ENCODE measurements at places on chromosomes 4 and X. TPM values are rescaled to one million over a fixed set of nuclear protein-coding genes. Genes with fewer than 3 reads are reported as not detected.
A peak's percentile ranks its signal among the peaks of the same experiment; 100 is the strongest.

DNA sequence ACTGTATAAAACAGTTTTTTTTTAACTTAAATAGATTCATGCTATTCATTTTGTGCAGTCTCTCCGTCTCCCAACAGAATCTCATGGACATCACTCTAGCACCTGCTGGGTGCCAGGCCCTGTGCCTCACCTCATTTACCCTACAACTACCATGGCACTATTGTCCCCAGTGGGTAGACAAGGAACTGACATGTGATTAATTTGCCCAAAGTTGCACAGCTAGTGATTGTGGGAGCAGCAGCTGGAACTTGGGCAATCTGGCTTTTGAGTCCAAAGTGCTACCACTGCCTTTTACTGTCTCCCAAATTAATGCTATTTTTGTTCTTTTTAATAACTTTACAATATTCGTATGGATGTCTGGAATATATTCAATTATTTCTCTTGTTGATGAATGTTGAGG lies 11.2 kb upstream of the PGRMC2 start:
- no peaks in the 10 kb centered on the region for H3K27me3 ChIP-seq
- DNase-seq: no peak
- H3K4me3 ChIP-seq: no peak overlapping the region
- no peaks in the 10 kb centered on the region for H3K4me1 ChIP-seq
- H3K36me3 ChIP-seq: no peaks in the 10 kb centered on the region
- no peak overlapping the region for H3K27ac ChIP-seq

Gene QDPR
- total RNA-seq: 8.7 TPM

Gene CT45A10
- total RNA-seq: not detected

- no peak overlapping the region for H3K4me3 ChIP-seq
- no peak for DNase-seq
- no peak overlapping the region for H3K27ac ChIP-seq
- no peaks in the 10 kb centered on the region for H3K27me3 ChIP-seq
These were observed 250.4 kb downstream of the PRDM5 start for GRCh38 chr4:120672076-120672475.

Gene ZNF275
- 13.3 TPM for total RNA-seq

- no peaks in the 10 kb centered on the region for H3K27me3 ChIP-seq
- no peaks in the 10 kb centered on the region for H3K36me3 ChIP-seq
- H3K4me1 ChIP-seq: no peaks in the 10 kb centered on the region
- no peak for DNase-seq
- H3K4me3 ChIP-seq: no peak overlapping the region
- no peak overlapping the region for H3K27ac ChIP-seq
These were observed 5.9 kb upstream of the PLAC1 start for GRCh38 chrX:134664202-134664601.

GRCh38 chr4:96675896-96676295 lies 836.0 kb downstream of the PDHA2 start:
- DNase-seq: no peak
- no peak overlapping the region for H3K27ac ChIP-seq
- no peaks in the 10 kb centered on the region for H3K4me1 ChIP-seq
- H3K4me3 ChIP-seq: no peak overlapping the region
- no peaks in the 10 kb centered on the region for H3K27me3 ChIP-seq
- no peaks in the 10 kb centered on the region for H3K36me3 ChIP-seq

DNA sequence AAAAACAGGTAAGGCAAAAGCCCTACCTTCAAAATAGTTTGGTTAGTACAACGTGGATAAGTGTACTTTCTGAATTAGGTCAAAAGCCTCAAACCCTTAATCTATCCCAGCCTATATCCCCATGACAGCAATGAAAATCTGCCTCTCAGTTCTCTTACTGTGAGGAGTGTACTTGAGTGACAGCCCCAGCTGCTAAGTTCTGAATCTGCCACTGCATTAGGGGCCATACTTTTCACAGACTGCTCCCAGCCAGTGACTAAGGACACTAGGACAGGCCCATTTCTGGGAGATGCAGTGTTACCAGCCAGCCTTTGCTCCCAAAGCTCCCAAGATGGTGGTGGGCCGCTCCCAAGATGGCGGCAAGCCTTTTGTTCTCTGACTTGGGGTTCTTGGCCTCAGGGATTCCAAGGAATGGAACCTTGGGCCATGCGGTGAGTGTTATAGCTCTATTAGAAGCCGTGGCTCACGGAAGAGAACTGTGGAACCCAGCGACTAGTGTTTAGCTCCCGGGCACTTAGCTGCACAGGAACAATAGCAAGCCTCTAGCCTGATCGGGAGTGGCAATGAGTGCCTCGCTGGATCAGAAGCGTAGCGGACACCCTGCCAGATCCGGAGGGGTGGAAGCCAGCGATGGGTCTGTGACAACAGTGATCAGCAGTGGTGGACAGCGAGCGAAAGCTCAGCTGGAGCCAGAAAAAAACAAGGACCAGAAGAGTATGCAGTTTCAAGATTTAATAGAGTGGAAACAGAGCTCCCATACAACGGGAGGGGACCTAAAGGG lies 175.6 kb upstream of the NRK start:
- no peak overlapping the region for H3K27ac ChIP-seq
- H3K4me1 ChIP-seq: no peaks in the 10 kb centered on the region
- H3K36me3 ChIP-seq: no peaks in the 10 kb centered on the region
- H3K4me3 ChIP-seq: no peak overlapping the region
- DNase-seq: no peak

DNA sequence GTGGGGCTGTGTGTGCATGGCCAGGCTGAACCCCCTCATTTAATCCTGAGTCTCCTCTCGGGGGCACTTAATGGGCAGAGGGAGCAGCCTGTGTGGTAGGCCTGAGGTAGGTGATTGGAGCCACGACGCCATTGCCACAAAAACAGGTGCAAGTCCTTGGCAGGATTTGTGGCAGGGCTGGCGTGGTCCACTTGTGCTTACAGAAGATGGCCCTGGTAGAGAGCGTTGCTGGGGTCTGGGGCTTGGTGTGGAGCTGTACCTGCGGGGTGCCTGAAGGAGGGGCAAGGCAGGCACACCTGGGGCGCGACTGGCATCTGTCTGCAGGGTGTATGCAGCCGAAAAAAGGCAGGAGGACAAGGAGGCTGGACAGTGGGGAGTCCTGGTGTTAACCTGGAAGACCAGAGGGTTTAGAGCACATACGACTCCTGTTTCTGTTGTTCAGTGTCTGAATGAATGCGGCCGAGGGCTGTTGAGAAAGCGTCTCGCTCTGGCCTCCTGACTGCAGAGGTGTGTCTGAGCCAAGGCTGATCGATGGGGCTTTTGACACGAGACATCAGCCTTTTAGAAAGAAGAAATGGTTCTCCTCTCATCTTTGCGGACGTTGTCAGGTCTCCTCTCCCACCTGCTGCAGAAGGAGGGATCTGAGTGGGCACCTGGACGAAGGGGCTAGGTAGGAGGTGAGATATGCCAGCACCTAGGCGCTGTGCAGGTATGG lies 52.0 kb downstream of the TBC1D14 start:
- H3K4me3 ChIP-seq: no peak overlapping the region
- H3K4me1 ChIP-seq: no peaks in the 10 kb centered on the region
- H3K27ac ChIP-seq: no peak overlapping the region

GRCh38 chr4:184583738-184584502 lies 65.3 kb downstream of the CASP3 start:
- H3K4me1 ChIP-seq: no peaks in the 10 kb centered on the region
- no peak for DNase-seq
- H3K27ac ChIP-seq: no peak overlapping the region
- no peaks in the 10 kb centered on the region for H3K27me3 ChIP-seq
- no peaks in the 10 kb centered on the region for H3K36me3 ChIP-seq
- no peak overlapping the region for H3K4me3 ChIP-seq

- no peaks in the 10 kb centered on the region for H3K27me3 ChIP-seq
- H3K27ac ChIP-seq: no peak overlapping the region
- H3K4me3 ChIP-seq: no peak overlapping the region
- H3K4me1 ChIP-seq: no peaks in the 10 kb centered on the region
These were observed 29.8 kb downstream of the DCAF8L2 start for GRCh38 chrX:27619975-27620374.

Gene SPANXC
- total RNA-seq: not detected

DNA sequence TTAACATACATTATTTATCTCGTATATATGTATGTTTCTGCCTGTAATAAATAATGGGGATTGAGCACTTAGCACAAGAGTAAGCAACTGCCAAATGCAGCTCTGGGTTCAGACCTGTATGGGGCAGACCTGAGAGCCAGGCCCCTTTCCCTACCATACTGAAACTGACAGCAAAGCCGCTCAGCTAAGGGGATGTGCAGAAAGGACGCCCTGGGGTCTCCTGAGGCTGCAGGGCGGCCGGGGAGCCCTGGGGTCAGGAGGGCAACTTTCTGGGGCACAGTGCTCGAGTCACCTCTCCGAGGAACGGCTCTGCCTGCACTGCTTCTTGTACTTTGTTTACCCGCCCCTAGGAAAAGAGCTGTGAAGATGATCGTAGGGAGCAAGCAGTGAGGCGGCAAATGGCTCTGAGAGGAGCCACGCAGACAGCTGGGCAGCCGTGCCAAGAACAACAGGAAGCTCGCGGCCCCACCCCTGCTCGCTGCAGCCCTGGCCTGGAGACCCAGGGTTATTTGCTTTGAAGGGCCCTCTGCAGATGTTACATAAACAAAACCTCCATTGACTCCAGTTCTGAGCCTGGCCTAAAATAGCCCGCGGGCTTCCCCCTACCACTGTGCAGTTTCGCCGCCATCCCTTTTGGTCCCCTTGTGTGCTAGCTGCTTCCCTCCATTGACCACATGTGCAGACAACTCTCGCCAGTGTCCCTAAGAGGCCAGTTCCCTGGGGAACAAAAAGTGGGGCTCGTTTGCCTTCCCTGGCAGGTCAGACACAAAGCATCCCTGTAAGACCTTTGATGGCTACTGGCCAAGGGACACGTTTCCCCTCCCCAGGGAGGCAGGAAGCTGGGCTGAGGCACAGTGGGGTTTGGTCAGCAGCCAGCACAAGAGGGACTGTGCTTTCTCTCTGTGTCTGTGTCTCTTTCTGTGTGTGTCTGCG lies 111.3 kb upstream of the LNX1 start:
- peak overlapping the region; percentile 30 for H3K4me3 ChIP-seq
- no peaks in the 10 kb centered on the region for H3K27me3 ChIP-seq
- DNase-seq: peak; percentile 89
- peak overlapping the region; percentile 50 for H3K27ac ChIP-seq

DNA sequence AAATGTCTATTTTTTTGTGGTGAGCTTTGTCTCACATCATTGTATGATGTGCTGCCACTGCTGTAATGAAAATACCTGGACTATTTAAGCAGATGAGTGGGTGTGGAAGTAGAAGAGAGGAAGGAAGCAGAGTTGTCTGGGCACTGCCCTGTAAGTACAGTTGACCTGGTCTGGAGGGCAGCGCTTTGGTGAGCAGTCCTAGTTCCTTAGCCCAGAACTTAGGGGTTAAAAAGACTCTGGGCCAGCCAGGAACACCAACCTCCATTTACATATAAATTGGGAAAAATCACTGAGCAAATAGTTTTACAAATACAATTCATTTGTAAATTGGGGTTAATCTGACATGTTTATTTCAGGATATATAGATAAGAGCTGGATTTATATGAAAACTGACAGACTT lies 347.1 kb upstream of the FAT1 start:
- DNase-seq: no peak
- H3K27me3 ChIP-seq: no peaks in the 10 kb centered on the region
- H3K27ac ChIP-seq: no peak overlapping the region
- no peaks in the 10 kb centered on the region for H3K4me1 ChIP-seq
- H3K4me3 ChIP-seq: no peak overlapping the region

DNA sequence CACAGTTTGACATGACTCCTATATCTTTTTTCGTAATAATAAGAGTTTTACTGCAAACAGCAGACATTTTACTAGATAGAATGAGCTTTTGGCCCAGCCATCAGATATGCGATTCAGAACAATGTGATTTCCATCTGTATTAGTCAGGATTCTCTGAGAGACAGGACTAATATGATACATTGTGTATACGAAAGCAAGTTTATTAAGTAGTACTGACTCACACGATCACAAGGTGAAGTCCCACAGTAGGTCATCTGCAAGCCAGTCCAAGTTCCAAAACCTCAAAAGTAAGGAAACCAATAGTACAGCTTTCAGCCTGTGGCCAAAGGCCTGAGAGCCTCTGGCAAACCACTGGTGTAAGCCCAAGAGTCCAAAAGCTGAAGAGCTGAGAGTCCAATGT lies 24.1 kb downstream of the CXCL8 start:
- H3K4me1 ChIP-seq: no peaks in the 10 kb centered on the region
- H3K4me3 ChIP-seq: no peak overlapping the region
- H3K36me3 ChIP-seq: no peaks in the 10 kb centered on the region
- DNase-seq: no peak
- H3K27me3 ChIP-seq: no peaks in the 10 kb centered on the region

DNA sequence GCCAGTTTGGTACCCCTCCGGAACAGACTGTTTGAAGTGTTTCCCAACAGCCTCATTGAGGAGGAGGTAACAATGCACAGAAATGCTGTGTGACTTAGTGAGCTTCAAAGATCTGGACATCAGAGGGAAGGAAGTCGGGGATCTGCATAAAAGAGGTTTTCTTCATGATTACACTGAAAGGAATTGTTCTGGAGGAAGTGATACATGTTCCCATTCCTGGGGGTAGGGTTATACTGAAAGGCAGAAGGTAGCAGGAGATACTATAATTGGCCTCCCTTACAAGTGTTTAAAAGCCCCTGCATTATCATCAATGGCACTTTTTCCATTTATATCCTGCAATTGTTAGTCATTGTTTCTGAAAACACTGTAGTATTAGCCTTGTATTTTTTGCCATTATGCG lies 94.0 kb upstream of the DKK2 start:
- no peaks in the 10 kb centered on the region for H3K36me3 ChIP-seq
- DNase-seq: no peak
- H3K27me3 ChIP-seq: no peaks in the 10 kb centered on the region
- H3K4me1 ChIP-seq: peaks cover 15% of the 10 kb centered on the region
- no peak overlapping the region for H3K4me3 ChIP-seq
- no peak overlapping the region for H3K27ac ChIP-seq

- H3K36me3 ChIP-seq: no peaks in the 10 kb centered on the region
- H3K27me3 ChIP-seq: no peaks in the 10 kb centered on the region
- no peak overlapping the region for H3K4me3 ChIP-seq
- H3K27ac ChIP-seq: no peak overlapping the region
- H3K4me1 ChIP-seq: no peaks in the 10 kb centered on the region
These were observed 305.9 kb downstream of the CHIC1 start for GRCh38 chrX:73868916-73869315.

Gene S100P
- 0.41 TPM for total RNA-seq

Gene SLC49A3
- total RNA-seq: 4.8 TPM

DNA sequence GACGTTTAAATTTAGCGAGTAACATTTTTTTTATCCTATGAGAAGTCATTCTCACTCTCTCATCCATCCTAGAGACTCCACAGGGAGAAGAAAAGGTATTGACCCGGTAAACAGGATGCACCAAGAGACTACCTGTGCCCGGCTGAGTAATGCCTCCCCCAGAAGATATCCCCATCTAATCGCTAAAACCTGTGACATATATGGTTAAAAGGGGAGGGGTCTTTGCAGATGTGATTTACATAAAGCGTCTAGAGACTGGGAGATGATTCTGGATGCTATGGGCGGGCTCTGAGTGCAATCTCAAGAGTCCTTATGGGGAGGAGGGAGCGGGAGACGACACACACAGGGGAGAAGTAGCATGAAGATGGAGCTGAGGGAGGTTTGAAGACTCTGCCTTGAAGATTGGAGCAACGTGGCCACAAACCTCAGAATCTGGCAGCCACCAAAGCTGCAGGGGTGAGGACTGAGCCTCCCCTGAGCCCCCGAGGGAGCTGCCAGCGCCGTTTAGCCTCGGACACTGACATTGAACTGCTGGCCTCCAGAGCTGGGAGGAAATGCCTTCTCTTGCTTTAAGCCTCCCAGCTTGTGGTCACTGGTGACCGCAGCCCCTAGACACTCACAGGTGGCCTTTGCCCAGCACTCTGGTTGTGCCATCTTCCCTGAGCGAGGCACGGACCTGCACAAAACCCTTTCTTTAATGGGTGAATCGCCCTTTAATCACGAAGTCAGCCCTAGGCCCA lies 11.2 kb downstream of the ABLIM2 start:
- H3K4me1 ChIP-seq: no peaks in the 10 kb centered on the region
- no peaks in the 10 kb centered on the region for H3K27me3 ChIP-seq
- DNase-seq: no peak
- no peak overlapping the region for H3K4me3 ChIP-seq
- H3K27ac ChIP-seq: no peak overlapping the region
- H3K36me3 ChIP-seq: no peaks in the 10 kb centered on the region
